ENCODE measurements at places on chromosomes 4 and X. TPM values are rescaled to one million over a fixed set of nuclear protein-coding genes. Genes with fewer than 3 reads are reported as not detected.

GRCh38 chr4:99362768-99363167, 10.2 kb upstream of the ADH1C start:
- H3K36me3 ChIP-seq, result peaks cover 3% of the 10 kb centered on the region
- H3K4me1 ChIP-seq, result no peaks in the 10 kb centered on the region
- no peak overlapping the region for H3K4me3 ChIP-seq

DNA sequence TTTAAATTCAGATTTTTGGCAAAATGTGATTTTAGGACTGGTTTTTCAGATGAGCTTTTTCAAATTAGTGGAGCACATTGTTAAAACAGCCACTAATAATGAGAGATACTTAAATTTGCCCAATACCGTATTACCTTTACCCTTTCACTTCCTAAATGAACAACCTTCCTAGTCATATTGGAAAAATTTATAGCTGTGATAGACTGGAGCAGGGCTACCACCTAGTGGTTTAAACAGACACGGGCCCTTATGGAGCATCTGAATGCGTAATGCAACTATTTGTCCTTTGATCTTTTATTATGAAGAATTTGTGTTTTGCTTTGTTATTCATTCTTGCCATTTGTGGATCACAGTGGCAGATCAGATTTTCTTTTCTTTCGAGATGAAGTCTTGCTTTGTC, 72.7 kb downstream of the KDM6A start:
- H3K27ac ChIP-seq, result no peak overlapping the region
- no peak for DNase-seq
- no peaks in the 10 kb centered on the region for H3K27me3 ChIP-seq
- peaks cover 13% of the 10 kb centered on the region for H3K4me1 ChIP-seq
- H3K36me3 ChIP-seq, result peaks cover 19% of the 10 kb centered on the region

- H3K27ac ChIP-seq, result no peak overlapping the region
- peaks cover 14% of the 10 kb centered on the region for H3K4me1 ChIP-seq
- H3K27me3 ChIP-seq, result no peaks in the 10 kb centered on the region
- no peak overlapping the region for H3K4me3 ChIP-seq
- no peaks in the 10 kb centered on the region for H3K36me3 ChIP-seq
Measured at GRCh38 chr4:84091266-84091665, 407.8 kb downstream of the NKX6-1 start.

DNA sequence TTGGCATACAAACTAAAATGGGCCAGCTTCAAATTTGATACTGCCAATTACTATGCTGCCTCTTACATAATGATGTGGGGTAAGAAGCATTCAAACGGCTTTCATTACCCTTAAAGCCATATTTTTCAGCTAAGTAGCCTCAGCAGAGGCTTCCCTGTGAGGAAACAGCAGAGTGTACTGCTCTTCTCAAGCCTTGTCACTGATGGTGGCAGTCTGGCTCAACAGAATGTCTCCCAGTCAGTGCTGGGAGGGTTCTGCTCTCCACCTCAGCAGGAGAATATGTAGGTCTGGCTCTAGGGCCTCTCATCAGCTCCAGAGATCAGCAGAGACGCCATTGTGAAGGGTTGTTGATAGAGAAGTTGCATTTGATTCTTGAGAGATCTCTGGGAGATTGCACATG, 44.6 kb upstream of the MBNL3 start:
- DNase-seq, result no peak
- no peaks in the 10 kb centered on the region for H3K27me3 ChIP-seq
- no peak overlapping the region for H3K27ac ChIP-seq

GRCh38 chrX:147900349-147900748, 11.4 kb upstream of the FMR1 start:
- H3K4me1 ChIP-seq, result peaks cover 10% of the 10 kb centered on the region
- no peak overlapping the region for H3K4me3 ChIP-seq
- no peak overlapping the region for H3K27ac ChIP-seq

DNA sequence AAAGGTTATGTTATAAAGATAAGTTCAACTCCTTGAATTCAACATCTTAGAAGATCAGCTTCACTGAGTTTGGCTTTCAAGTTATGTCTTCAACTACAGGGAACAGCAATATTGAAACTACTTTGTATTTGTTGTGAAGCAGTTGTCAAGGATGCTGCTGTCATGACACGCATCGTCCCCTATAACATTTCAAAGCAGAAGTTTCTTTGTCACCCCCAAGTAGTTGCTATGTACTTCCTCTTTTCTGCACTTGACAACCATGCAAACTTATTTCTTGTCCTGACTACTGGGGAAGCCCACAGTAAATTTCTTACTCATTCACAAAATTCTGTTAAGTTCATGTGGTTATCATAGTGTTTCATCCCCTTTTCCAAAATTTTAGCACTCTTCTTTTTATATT, 14.3 kb downstream of the ANTXR2 start:
- no peaks in the 10 kb centered on the region for H3K4me1 ChIP-seq
- peaks cover 2% of the 10 kb centered on the region for H3K36me3 ChIP-seq
- no peak overlapping the region for H3K4me3 ChIP-seq
- no peak for DNase-seq

DNA sequence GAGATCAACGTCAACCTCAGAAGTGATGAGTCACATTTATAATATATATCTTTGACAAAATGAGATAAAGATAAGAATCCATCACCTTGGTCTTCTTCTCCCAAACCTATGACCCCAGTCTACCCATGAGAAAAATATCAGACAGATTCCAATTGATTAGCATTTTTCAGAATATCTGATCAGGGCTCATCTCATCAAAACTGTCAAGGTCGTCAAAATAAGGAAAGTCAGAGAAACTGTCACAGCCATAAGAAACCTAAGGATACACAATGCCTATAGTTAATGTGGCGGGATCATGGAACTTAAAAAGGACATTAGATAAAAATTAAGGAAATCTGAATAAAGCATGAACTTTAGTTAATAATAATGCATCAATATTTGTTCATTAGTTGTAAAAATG, 374.1 kb downstream of the FAT4 start:
- H3K4me1 ChIP-seq, result peaks cover 14% of the 10 kb centered on the region
- no peak for DNase-seq
- no peaks in the 10 kb centered on the region for H3K36me3 ChIP-seq
- H3K4me3 ChIP-seq, result no peak overlapping the region
- no peak overlapping the region for H3K27ac ChIP-seq

Gene LINC00632
- 314 TPM for total RNA-seq

Gene PPP1R2C
- total RNA-seq, result not detected

Measured in neural crest cell (in vitro differentiated cells).